ENCODE measurements at places on chromosomes 5 and 9.
A peak's percentile ranks its signal among the peaks of the same experiment; 100 is the strongest.

DNA sequence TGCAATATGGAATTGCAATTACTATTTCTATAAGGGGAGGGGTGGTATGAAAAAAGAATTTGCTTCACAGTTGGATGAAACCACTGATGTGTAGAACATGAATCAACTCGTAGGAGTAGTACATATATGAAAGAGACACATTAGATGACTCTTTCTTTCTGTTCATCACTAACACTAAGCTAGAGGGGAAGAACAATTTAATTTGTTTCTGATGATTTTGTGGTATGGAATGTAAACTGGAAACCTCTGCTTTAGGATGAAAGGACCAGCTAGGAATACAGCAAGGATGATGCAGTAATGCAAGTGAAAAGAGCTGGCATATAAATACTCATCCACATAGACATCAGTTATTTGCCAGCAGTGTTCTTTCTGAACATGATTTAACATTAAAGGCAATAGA is 113.4 kb downstream of the PAPPA start:
- no peak for DNase-seq

- DNase-seq, result no peak
Measured at GRCh38 chr9:14052359-14052758, 261.6 kb downstream of the NFIB start.

DNA sequence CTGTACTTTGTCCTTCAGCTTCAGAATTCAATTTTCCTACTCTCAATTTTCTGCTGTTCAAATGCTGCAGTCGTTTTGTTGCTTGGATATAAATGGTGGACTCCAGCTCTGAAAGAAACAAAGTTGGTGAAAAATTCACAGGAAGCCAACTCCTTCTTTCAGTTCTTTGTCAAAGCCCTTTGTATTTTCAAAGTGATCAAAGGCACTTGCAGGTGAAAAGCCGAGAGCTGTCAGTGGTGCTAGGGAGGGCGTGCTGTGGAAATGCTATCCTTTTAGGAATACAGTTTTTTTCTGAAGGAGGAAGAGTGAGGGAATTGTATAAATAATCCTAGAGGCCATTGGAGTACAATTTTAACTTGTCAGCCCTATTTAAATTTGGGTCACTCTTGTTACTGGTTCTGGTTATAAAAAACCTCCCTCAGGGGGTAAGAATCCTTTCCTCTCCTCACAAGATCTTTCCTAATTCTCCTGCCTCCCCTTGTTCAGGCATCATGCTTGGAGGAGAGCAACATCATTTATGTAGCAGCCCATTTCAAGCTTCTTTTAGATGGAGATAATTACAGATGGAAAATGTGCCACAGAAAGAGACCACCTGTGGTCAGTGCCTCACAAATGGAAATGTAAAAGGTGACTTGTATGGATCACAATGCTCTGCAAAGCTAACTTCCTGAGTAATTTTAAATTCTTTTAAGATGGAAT is 62.5 kb upstream of the GHR start:
- no peak for DNase-seq

GRCh38 chr9:68878450-68878849 is 135.5 kb downstream of the PRKACG start:
- DNase-seq, result no peak

GRCh38 chr5:7087719-7088297 is 308.1 kb upstream of the ADCY2 start:
- DNase-seq, result no peak

DNA sequence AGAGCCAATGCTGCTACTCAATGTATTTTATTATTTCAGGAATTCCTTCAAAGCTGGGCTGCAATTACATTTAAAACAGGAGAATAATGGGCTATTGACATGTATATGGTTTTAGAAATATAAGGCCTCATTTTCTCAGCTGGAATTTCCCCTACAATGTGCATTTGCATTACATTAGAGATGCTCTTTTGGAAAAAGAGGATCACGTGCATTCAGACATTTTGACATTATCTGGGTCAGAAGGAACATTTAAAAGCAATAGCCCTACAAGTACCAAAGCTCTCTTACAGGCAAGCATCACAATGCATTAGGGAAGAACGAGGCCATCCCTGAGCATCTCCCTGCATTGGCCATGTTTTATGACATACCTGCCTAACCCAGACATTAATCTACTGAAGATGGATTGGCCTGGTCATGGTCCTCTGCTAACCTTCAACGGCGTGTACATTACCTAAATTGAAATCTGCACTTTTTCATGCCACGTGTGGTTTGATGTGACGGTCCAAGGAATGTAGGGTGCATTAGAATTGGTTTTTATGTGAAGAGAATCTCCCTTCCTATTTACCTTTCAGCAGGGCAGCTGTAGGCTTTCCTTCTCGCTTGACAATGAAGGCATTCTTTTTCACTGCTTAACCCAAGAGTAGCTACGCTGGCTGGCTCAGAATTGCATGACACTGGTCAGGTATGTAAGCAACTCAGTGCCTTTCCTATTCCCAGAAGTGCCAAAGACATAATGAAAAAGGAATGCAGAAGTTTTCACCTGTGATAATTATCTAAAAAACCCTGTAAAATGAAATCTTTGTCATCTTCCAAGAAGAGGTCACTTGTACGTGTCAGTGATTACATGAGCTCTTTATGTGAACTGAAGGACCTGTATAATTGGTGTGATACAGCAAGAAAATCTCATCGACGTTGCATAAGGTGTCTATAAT is 212.3 kb upstream of the MPDZ start:
- no peak for DNase-seq

DNA sequence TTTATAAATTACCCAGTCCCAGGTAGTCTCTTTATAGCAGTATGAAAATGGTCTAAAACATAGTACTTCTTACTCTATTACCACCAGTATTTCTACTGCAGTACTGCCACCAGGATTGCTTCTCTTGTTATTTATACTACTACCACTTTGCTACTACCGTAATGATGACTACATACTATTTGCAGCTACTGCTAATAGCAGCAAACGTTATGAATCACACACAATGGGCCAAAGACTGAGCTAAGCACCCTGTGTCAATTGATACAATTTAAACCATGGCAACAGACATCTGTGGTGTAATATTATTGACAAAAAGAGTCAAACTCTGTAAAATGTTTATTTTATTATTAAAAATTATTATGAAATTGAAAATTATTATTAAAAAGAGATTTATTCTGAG is 15.3 kb upstream of the KIF12 start:
- DNase-seq, result no peak

DNA sequence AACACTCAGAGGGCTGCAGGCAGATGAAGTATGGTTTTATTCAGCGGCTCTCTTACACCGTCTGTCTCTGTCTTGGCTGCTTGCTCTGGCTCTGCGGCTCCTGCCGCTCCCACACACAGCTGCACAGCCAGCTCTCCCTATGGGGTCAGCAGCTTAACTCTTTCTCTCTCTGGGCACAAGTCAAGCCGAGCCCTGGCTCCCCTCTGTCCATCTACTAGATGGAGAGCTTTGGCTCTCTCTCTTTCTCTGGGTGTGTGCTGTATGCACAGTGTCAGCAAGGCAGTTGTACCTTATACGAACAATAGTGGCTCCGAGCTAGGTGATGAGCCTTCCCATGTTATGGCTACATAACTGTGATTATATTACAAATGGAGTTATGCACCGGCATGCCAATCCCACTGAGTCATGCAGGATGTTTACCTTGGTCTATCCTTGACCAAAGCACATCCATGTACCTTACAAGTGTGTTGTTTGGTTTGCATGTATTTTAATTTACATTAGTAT is 19.3 kb upstream of the PPP2CA start:
- no peak for DNase-seq

GRCh38 chr5:56012281-56012963 is 17.7 kb upstream of the IL6ST start:
- DNase-seq, result peak; percentile 47

- no peak for DNase-seq
Measured at GRCh38 chr9:33517373-33517772, 6.7 kb upstream of the ANKRD18B start.

DNA sequence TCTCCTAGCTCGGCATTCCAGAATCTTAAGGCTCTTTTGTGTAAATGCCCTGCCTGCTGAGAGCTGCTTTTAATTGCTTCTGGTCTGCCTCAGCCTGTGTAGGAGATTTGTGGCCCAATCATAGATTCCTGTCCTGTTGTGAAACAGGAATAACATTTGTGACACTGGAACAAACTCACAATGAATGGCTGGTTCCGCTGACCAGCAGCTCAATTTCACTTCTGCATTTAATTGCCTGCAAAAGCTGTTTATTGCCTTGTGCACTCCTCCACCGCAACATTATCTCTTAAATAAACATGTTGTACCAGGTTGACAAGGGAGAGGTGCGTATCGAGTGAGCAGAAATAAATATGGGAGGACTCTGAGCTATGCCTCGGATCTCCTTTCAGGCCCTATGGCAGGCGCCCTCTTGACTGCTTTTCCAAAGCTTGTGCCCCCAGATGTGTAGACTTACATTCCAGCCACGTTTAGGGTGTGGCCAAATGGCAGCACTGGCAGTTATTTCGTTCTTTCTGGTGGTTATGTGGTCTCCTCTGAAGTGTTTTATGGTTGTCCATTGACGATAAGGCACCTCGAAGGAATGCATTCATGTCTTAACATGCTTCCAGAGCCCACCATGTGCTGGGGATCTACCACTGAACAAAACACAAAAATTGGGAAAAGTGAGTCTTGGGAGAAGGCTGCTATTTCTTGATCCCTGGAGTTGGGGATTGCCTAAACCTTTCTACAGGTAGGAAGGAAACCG is 58.1 kb downstream of the DMRT1 start:
- DNase-seq, result no peak
